Activated CD8-positive, alpha-beta memory T cell treated with anti-CD3 and anti-CD28 coated beads for 1 hour (primary cell): ENCODE measurements at places on chromosomes 6 and 20.

DNA sequence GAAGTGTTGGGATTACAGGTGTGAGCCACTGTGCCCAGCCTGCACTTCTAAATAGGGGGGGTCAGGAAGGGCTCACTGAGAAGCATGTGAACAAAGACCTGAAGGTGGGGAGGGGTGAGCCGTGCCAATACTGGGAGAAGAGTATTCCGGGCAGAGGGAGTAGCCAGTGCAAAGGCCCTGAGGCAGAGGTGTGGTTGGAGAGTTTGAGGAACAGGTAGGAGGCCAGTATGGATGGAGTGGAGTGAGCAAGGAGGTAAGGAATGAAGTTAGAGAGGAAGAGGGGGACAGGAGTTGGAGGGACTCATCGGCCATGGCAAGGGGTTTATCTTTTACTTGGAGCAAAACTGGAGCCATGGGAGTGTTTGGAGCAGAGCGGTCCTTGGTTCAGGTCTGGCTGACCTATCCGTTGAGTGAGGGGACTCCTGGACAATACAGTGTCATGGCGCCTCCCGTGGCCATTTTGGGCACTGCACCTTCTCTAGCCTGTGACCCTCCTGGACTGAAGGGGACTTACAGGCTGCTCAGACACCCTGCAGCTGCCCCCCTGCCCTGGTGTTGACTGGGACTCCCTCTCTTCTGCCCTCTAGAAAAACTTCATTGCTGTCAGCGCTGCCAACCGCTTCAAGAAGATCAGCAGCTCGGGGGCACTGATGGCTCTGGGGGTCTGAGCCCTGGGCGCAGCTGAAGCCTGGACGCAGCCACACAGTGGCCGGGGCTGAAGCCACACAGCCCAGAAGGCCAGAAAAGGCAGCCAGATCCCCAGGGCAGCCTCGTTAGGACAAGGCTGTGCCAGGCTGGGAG, 12.1 kb downstream of the FOXS1 start:
- DNase-seq: no peak

- DNase-seq: no peak
These were observed 687 bp upstream of the HTR1B start for GRCh38 chr6:77463861-77464494.

- no peak for DNase-seq
These were observed 9.5 kb downstream of the GZF1 start for GRCh38 chr20:23371496-23371895.

DNA sequence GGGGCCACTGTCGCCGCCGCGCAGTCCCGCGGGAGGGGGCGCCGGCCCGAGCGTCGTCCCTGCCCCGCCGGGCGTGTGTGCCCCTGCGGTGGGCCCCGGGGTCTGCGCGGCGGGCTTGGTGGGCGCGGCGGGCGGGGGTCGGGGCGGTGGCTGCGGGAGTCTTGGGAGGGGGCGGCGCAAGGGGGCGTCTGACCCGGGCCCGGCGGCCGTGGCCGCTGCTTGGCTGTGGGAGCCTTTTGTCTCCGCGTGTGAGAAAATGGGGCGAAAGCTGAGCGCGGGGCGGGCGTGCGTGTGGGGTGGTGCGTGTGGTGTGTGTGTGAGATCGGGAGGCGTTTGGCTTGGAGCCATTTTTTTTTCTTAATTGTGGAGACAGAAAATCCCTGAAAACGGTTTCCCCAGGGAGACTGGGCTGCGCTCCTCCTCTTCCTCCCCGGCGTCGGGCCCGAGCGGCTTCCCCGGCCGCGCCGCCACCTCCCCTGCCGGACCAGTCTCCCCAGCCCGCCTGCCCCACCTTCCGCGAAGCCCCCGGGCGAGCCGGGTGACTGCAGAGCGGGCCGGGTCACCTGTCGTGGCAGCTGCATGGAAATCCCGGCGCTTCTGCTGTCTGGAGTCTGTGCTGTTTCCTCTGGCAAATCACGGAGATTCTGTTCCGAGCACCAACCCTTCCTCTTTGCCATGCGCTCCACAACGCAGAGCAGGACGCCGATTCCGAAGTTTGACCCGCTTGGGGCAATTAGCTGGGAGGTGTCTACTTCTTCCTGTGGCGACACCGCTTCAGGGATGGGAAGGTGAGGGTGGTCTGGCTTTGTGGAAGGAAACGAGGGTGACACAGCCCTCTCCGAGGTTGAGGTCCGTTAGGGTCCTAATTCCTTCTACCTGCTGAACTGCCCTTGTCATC, 64.4 kb downstream of the GTF2H5 start:
- no peak for DNase-seq

- DNase-seq: no peak
These were observed 233.1 kb upstream of the ZNF217 start for GRCh38 chr20:53826597-53827291.

DNA sequence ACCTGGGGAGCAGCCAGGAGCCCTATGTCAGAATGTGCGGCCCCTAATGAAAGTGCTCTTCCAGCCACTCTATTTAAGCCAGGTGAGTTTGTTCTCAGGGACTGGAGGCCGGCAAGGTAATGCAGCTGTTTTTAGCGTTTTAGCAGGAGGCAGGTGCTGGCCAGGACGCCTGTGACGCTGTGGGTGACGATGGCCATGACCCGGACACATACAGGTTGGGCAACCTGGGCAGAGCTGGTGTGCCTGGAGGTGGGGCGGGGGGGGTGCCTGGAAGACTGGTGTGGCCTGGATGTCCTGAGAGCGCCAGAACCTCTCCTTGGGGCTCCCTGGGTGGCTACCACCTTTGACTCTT, 51.7 kb downstream of the RBM38 start:
- no peak for DNase-seq
